Stimulated activated CD4-positive, alpha-beta T cell treated with anti-CD3 and anti-CD28 coated beads, Interleukin-4, amount 100 ng/mL, for 1 hour (primary cell): ENCODE measurements at places on chromosomes 16 and 17.

DNA sequence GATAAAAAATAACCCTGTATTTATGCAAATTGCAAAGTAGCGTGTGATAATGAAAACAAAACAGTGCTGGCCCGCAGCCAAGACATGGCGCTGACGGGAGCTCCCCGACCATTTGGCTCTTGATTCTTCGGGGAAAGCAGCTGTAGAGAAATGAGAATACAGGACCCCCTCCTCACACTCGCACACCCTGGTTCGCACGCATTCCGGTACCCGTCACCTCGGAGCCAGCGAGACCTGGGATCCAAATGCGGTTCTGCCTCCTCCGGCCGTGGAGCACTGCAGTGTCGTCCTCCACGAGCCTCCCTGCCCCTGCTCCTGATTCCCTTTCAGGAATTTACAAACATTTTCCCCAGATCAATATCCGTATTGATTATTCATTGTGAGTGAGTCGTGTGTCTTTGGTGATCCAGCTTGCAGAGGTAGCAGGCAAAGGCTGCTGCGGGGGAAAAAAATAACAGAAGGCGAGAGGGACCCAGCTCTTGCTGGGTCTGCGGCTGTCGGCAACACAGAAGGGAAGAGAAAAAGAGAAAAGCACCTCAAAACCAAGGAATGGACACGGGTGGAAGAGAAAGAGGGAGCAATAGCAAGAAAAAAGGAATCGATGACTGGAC, 184.1 kb upstream of the ZFHX3 start:
- no peak for DNase-seq

DNA sequence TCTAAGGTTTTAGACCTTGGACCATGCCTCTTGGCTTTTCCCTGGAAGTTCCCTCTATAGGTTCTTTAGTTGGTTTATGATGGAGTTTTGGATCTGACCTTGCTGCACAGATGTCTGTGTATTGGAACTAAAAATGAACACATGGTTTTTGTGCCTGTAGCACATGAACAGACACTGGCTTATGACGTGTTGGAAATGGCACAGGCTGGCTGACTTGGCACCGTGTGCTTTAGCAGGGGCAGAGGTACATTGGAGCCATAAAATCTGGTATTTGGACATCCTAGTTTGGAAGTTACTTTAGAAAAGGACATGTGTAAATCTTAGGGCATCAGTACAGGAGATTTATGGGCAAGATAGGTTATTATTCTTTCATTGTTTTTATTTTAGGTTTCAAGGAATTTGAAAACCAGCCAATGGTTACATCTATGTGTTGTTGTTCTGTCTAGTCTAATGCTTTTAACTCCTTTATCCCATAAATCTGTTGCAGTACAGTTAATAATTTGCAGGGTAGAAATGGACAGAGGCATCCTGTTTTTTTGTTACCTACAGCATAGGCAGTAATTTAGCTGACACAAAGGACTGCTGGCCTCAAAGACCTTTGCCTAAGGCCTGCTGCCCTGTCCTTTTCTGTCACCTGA, 6.0 kb downstream of the SOCS7 start:
- no peak for DNase-seq

DNA sequence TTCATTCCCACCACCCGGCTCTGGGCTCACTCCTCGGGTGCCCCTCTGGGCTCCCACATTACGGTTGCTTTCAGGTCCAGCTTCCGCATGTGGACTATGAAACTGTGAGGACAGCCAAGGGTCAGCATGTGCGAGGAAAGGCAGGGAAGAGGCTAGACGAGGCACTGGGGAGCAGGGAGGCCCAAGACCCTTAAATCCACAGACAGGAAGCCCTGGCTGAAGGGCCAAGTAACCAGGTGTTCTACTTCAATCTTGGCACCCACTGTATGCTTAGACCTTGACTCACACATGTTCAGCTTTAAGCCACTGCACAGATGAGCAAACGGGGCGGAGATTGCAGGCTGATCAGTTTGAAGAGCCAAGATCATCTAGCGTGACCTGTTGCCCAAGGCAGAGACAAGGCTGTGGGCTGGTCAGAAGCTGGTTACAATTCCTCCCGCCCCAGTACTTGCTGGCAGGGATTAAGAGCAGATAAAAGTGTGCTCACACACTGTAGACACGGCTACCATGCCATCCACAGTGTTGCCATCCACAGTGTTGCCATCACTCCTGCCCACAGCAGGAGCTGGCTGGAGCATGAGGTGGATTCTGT, at the start of gene CES4A:
CES4A (plus strand) TSS at position 393 of the 592 bp plus-strand sequence; CDS start at position 577, 184 bp downstream.
- DNase-seq, result no peak

GRCh38 chr17:32609884-32610650, 123.3 kb downstream of the CDK5R1 start:
- no peak for DNase-seq

DNA sequence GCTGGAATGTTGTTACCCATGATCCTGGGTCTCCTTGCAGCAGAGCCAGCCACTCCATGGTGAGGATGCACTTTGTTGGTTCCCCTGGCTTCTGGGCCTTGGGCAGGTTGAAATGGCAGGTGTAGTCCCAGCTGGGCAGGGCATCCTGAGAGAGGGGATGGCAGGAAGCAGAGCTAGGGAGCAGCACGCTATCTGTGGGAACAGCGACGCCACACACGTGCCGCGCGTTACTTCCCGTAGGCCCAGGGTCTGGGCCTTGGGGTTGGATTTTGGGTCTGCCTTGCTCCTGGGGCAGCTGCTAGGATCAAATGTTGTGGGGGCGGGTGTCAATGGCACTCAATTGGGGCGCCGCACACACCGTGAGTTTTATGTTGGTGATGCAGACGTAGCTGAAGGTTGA, 368.0 kb downstream of the CPPED1 start:
- no peak for DNase-seq

- DNase-seq, result no peak
Measured at GRCh38 chr16:19235886-19236285, 49.6 kb upstream of the CLEC19A start.
